ENCODE measurements at places on chromosomes 6 and 20. TPM values are rescaled to one million over a fixed set of nuclear protein-coding genes. Genes with fewer than 3 reads are reported as not detected.

The MAK gene
- 0.15 TPM for total RNA-seq

The QKI gene
- 48.8 TPM for total RNA-seq

The FAXC gene
- 7.4 TPM for total RNA-seq

The CAGE1 gene
- total RNA-seq: not detected

The CLDN20 gene
- not detected for total RNA-seq

The ZNF512B gene
- total RNA-seq: 12.0 TPM

The FIG4 gene
- 4.3 TPM for total RNA-seq

The GPR6 gene
- total RNA-seq: not detected

The MTFR2 gene
- 11.6 TPM for total RNA-seq

The MMP24 gene
- 34.6 TPM for total RNA-seq

The MAS1 gene
- not detected for total RNA-seq

The TBXT gene
- total RNA-seq: not detected

The CCN6 gene
- not detected for total RNA-seq

The ME1 gene
- total RNA-seq: 40.1 TPM

The IRAK1BP1 gene
- 0.73 TPM for total RNA-seq

The SUMO4 gene
- total RNA-seq: not detected

The ADGB gene
- total RNA-seq: not detected

The FNDC1 gene
- total RNA-seq: 0.06 TPM

The ENPP3 gene
- not detected for total RNA-seq

The KCNG1 gene
- total RNA-seq: 14.7 TPM

The CRISP2 gene
- not detected for total RNA-seq

The PGC gene
- total RNA-seq: not detected

The C6orf163 gene
- 0.20 TPM for total RNA-seq

The RSPO3 gene
- total RNA-seq: 85.2 TPM

The DEFB110 gene
- not detected for total RNA-seq

The CPNE5 gene
- not detected for total RNA-seq

The PPT2 gene
- total RNA-seq: 9.0 TPM

The OOEP gene
- total RNA-seq: not detected

The SPATA25 gene
- total RNA-seq: 0.71 TPM

The OTOR gene
- total RNA-seq: not detected

The FAM209A gene
- total RNA-seq: 0.39 TPM

The ENPP4 gene
- 0.25 TPM for total RNA-seq

The PLA2G7 gene
- not detected for total RNA-seq

The ACSS1 gene
- 14.2 TPM for total RNA-seq

The TCF21 gene
- total RNA-seq: not detected

The GNAS-AS1 gene
- not detected for total RNA-seq

The TP53TG5 gene
- not detected for total RNA-seq

The EPB41L1 gene
- total RNA-seq: 87.1 TPM

The HTR1B gene
- 0.25 TPM for total RNA-seq

The SYNE1 gene
- 21.8 TPM for total RNA-seq

The POPDC3 gene
- total RNA-seq: 27.8 TPM

The TUBB1 gene
- not detected for total RNA-seq

The CD24 gene
- 299 TPM for total RNA-seq

The DDO gene
- total RNA-seq: 0.08 TPM

The FKBP1A gene
- total RNA-seq: 461 TPM

The ZBTB12 gene
- 3.5 TPM for total RNA-seq

The CLPSL2 gene
- total RNA-seq: 2.0 TPM

The RIMS1 gene
- total RNA-seq: not detected

The LAMP5 gene
- total RNA-seq: not detected
